ENCODE measurements at places on chromosomes 3 and 15.

GRCh38 chr15:91909574-91909973 lies 56.1 kb downstream of the SLCO3A1 start:
- DNase-seq, result no peak

DNA sequence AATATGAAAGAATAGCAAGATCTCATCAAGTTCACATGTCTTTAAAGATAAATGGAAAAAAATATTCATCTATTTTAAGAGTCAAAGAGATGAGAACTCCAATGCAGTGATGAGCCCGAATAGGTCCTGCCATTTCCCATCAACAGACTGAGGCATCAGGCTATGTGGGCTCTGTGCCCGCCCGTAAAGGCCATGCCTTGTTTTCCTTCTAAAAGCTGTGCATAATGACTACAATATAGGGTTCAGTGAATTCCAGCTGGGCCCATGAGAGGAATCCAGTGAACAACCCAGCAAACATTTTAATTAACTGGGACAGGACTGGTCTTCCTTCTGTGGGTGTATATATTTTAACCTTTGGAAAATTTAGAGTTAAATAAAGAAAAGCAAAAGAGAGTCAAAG lies 44.6 kb downstream of the RASGRP1 start:
- DNase-seq, result no peak

GRCh38 chr3:127588806-127589577 lies 1.5 kb downstream of the TPRA1 start:
- DNase-seq, result no peak

GRCh38 chr3:15520804-15521572 lies 518 bp downstream of the COLQ start:
- DNase-seq, result no peak

- DNase-seq, result no peak
These were observed 51.4 kb upstream of the CHMP2B start for GRCh38 chr3:87175732-87176131.

GRCh38 chr3:31573036-31573779 lies 40.5 kb downstream of the STT3B start:
- no peak for DNase-seq

GRCh38 chr3:4744405-4745234 lies 234.6 kb upstream of the BHLHE40 start:
- no peak for DNase-seq

GRCh38 chr15:34783431-34783830 lies 11.9 kb downstream of the ACTC1 start:
- DNase-seq, result no peak

DNA sequence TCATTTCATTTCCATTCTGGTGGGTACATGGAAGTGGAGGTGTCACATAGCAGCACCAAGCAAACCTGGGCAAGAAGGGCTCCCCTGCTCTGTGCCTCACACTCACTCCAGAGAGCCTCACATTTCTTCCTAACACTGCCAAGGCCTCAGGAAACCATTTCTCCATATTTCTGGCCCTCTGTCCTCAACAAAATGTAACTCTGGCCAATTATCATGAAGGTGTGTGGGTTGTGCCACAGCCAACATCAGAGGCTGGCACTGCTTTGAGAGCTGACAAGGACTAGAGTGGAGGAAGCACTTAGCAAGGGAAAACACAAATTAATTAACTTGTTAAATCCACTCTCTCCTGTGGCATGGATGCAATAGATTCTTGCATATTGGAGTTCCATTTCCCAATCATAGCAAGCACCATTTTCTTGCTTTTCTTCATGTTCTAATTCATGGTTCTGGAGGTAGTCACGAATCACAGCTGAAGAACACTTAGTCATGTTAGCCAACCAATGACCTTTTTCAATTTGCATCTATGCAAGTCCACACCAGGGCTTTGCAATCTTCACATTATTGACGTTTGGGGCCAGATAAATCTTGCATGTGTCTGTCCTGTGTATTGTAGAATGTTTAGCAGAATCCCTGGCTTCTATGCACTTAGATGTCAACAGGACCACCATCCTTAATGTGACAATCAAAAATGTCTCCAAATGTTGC lies 241.1 kb downstream of the PLCL2 start:
- DNase-seq, result no peak

DNA sequence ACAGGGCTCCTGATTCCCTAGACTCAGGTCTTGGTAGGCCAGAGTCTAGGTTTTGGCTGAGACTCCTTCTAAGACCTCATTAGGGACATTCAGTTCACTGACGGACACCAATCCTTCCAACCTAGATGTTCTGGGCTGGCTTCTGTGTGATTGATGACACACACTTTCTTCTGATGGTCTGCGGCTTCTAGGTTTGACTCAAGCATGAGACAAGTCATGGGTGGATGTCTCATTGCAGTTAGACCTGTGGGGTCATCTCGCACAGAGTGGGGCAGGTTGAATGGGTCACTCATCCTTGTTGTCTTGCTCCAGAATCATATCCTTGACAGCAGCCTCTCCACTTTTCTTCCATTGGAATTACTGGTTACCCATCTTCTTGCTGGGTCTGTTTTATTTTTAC lies 35.8 kb downstream of the ARNT2 start:
- no peak for DNase-seq

GRCh38 chr3:134908271-134908670 lies 113.2 kb downstream of the EPHB1 start:
- DNase-seq, result no peak

GRCh38 chr3:151430821-151431484 lies 29.9 kb downstream of the IGSF10 start:
- no peak for DNase-seq

DNA sequence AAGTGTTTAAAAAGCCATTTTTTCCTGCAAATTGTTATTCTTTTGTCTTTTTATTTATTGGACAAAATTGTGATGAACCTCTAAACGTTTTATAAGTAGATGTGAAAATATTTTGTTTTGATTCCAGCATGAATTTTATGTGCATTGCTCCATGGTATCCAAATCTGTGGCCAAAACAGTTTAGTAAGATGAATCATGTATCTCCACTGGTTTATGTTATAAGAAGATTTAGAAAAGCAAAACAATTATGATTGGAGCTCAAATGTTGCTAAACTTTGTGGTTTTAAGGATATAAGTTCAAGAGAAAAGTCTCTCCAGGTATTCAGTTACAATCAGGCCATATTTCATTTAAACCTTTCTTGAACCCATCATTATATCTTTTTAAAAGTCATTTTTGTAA lies 80.9 kb downstream of the NECTIN3 start:
- DNase-seq, result no peak

GRCh38 chr3:52218454-52218853 lies 7.0 kb downstream of the TLR9 start:
- no peak for DNase-seq

DNA sequence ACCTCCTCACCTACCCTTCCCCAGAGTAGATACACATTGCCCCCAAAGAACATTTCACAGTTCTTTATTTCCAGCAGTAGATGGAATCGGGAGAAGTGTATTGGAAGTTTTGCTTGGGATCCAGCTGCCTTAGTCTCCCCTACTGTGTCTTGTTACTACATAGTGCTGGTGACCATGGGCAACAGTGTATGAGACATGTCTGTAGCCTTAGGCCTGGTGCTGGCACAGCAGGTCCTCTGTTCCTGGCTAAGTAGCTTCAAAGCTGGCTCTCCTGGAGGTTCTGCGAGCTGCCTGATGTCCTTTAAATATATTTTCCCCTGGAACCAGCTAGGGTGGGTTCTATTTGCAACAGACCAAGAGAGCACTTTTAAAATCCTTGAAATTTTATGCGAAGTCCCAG lies 174.7 kb downstream of the THSD4 start:
- no peak for DNase-seq

DNA sequence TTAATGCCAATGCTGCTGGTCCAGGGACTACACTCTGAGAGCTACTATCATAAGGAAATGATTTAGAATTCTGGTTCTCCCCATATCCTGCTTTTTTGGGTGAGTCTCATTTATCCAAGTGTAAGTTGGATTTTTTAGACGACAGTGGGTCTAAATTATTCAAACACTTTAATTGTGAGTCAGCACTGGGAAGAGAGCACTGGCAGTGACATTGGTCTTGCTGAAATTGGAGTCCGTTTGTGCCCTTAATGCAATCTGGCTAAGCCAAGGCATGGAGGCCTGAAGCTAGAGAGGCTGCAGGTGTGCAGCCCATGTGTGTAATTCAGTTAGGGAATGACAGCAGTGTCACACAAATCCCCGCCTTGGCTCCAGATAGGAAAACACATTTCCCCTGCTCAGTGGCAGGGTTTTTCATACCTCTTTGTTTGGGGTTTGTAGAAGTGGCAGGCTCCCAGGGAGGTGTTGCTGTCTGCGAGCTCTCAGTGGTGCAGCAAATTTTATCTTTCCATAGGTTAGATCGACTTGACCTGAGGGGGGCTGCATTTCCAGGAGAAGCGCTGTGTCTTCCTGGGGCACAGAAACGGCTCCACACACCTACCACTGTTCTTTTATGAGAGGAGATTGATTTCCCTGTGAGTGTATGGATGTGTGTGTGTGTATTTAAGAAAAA lies 197.7 kb downstream of the CD47 start:
- DNase-seq, result no peak

GRCh38 chr3:171317171-171317570 lies 143.0 kb downstream of the TNIK start:
- no peak for DNase-seq

DNA sequence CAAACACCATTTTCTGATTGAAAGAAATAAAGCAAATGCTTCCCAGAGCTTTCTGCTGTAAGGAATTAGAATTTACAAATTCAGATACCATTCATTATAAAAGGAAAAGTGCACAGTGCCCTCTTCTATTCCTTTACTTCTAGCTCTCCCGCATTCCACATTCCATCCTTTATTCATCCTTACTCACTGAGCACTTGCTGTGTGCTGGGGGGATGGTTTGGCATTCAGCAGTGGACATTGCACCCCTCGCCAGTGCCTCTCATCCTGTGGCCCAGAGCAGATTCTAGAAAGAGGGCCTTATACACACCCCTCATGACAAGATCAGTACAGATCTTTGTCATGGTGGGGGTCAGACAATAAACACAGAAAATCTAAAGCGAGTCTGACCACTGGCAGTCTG lies 73.0 kb downstream of the MGLL start:
- DNase-seq, result no peak

GRCh38 chr15:33722005-33722672 lies 246.2 kb upstream of the CHRM5 start:
- DNase-seq, result no peak

DNA sequence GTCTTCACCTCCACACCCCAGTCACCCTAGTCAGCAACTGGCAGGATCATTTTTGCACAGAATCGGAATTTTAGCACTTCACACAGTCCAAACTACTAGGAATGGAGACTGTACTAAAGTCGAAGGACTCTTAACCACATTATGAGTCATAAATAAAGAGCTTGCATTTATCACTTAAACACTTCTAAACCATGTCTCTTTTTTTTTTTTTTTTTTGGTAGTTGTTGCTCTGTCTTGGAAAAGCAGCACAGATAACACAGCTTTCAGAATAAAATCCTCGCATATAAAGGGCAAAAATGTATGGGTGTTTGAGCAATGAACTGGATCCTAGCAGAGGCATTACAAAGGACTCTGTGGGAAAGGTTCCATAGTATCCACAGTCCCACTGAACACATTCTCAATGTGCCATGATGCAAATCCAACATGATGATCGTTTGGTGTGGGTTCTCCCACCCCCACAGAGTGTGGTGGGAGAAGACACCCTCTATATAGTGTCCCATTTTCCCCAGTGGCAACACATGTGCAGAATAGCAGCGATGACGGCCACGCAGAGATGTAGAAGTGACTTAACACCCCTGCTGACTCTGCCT lies 47.1 kb downstream of the FOXP1 start:
- no peak for DNase-seq

DNA sequence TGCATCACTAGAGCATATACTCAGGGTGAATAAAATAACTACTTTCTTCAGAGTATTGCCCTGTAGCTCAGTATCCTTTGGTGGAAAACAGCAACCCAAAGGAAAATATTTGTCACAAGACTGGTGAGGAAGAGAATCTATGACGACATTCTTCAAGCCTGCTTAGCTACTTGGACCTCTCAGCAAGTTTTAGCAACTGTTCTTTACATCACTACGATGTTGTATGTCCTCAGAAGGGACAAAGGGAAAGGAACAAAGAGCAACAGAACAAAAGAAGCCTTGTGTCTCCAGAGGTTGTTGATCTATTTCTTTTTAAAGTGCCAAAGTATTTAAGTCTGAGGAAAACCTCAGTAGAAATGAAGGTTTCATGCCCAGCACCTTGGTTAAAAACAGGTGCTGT lies 746.7 kb downstream of the NAALADL2 start:
- no peak for DNase-seq

- DNase-seq, result no peak
These were observed 53.0 kb downstream of the ATP2C1 start for GRCh38 chr3:130946882-130947281.

GRCh38 chr15:69855258-69856000 lies 242.3 kb downstream of the TLE3 start:
- DNase-seq, result no peak

- DNase-seq, result no peak
These were observed 36.2 kb downstream of the KBTBD12 start for GRCh38 chr3:127951276-127951675.

All from activated CD8-positive, alpha-beta memory T cell treated with anti-CD3 and anti-CD28 coated beads for 1 hour (primary cell).